ENCODE measurements at places on chromosomes 7 and 10.

DNA sequence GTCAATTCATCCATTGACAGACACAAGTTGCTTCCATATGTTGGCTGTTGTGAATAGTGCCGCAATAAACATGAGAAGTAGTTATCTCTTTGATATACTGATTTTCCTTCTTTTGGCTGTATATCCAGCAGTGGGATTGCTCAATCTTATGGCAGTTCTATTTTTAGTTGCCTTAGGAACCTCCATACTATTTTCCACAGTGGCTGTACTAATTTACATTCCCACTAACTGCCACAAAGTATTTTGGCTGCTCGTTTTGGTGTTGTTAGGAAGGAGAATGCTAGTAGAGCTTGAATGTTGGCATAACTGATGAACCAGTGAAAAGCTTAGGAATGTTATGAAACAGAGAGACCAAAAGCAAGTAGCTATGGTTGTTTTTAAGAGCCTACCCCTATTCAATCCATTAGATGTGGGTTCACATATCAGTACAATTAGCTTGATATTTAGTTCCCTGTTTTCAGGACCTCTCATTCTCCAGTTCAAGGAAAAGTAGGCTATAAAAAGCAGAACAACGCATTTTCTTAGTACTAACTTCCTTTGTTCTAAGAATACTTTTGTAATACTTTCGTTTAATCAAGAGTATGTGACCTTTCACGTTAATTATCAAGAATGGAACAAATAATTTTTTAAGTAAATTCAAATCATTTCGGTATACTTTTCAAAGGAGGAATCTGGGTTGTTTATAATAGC, 100.3 kb downstream of the FAS start:
- DNase-seq = no peak

DNA sequence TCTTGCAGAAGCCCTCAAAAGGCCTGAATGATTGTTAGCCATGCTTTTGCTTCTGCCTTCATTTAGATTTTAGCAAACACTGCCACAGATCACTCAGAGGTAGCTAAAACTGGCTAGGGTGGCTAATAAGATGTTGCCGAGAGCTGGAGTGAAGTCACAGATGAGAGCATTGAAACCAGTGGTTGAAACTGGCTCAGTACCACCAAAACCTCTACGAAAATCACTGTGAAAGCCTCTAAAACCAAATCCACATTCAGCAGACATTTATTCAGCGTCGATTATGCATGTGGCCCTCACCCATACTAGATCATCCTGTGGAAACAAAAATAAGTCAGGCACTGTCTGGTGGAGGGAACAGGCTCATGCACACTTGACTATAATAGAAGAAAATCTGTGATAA, 50.8 kb downstream of the PIK3CG start:
- DNase-seq = peak; percentile 3

DNA sequence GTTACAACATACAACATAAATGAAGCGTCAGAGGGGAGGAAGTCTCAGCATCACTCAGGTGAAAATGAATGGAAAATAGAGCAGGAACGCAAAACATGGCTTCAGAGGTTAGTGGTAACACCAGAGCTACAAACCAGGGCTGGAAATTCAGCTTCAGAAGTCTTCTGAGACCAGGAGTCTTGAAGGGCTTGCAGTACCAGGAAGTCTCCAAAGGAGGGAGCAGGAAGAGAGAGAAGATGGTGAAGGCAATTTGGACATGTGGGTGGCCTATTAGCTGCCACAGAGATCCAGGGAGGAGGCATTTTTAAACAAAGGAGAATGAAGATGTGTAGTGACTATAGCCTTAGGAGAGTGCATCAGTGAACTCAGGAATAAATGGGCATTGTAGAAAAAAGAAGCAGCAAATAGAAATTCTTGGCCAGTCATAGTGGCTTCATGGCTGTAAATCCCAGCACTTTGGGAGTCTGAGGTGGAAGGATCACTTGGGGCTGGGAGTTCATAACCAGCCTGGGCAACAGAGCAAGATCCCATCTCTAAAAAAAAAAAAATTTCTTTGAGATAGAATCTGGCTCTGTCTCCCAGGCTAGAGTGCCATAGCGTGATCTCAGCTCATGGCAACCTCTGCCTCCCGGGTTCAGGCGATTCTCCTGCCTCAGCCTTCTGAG, 9.3 kb upstream of the TET1 start:
- peak; percentile 43 for DNase-seq

DNA sequence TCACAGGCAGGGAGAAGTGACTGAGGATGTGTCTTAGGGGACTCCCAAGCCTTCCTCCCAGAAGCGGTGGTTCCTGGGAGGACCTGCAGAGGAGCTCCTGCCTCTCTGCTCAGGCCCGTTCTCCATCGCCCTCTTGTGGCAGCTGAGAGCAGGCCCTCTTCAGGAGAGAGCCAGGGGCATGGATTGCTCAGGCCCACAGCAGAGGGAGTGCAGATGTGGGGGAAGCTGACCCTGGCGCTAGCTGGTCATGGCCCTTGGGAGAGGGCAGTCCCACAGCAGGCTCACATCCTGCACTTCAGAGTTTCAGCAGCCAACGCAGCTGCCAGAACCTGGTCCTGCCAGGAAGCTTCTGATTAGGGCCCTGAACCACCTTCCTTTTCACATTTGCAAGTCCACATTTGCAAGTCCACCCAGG, 94.8 kb upstream of the TARP start:
- peak; percentile 87 for DNase-seq

DNA sequence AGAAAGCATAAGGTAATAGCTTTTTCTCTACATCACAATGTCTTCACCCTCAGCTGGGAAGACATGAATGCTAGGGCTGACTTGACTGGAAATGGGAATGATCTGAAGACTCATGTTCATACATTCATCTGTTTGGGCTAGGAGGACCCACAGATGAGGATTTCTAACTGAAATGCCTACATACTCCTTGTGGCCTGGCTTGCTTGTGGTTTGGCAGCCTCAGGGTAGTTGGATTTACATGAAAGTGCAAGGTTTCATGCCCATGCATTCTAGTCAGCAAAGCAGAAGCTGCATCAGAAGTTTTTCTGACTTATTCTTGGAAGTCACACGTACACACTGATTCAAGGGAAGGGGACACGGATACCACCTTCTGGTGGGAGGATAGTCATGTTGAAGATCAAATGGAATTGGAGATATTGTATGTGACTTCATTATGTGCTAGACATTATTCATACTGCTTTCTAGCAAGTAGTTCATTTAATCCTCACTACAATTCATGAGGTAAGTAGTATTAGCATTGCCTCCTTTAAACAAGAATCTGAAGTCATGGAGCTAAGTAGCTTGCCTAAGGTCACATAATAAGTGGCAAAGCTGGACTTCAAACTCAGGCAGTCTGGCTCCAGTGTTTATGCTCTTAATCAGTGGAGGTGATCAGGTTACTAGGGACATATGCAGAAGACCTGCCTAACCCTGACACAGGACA, 957.0 kb downstream of the LRMDA start:
- no peak for DNase-seq

DNA sequence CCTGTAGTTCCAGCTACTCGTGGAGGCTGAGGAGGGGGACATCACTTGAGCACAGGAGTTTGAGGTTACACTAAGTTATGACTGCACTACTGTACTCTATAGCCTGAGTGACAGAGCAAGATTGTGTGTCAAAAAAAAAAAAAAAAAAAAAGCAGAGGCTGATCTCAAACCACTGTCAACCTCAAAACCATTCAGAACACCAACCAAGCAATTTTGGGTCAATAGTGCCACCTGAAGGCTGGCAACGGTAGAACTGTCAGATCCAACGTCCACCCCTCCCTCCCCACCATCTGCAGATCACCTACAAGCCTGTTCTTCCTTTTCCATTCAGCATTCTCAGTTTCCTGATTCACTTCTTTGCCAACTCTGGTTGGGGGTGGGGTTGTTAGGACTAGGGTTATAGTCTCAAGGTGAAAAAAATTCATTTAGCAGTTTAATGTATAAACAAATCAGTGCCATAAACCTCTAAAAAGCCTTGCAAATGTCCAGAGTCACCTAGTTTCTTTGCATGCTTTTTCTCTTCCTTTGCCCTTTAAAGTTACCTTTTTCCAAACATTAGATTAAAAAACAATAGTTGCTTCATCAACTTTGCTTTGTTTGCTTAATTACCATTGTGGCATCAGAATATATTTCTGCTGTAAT, 2.6 kb downstream of the MRPS33 start:
- peak; percentile 79 for DNase-seq

GRCh38 chr7:136947347-136947746, 78.9 kb downstream of the CHRM2 start:
- DNase-seq = no peak

DNA sequence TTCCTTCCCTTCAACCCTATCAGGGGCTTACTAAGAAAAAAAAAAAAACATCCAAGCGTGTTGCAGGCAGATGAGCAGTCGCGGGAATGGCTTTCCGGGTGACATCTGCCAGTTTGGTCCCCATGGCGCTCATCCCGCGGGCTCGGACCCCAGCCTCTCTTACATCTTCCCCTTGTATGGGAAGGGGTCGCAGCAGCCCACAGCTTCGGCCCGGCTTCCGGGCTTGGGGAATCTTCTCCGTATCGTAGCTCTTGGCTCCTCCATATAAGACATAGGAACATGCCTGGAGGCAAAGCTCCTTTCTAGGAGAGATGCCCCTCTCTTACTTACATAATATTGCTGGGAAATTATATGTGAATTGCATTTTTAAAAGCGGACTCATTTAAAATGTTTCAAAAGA, 99.5 kb downstream of the CUX1 start:
- no peak for DNase-seq

DNA sequence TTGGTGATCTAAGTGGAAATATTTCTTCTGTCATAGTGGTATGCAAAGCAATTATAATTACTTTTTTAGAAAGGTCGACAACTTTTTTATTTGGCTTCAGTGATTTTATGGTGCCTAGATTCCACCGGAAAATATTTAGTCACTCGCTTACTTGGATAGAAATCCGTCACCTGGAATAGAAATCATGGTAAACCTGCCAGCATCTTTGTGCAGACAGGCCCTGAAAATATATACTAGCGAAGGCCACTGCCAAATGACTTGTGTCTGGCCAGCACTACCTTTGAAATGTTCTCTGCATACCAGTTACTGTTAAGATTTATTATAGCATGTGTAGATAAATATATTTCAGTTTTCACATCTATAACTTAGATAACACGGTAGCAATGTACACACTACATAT, 226.4 kb downstream of the AGMO start:
- no peak for DNase-seq

DNA sequence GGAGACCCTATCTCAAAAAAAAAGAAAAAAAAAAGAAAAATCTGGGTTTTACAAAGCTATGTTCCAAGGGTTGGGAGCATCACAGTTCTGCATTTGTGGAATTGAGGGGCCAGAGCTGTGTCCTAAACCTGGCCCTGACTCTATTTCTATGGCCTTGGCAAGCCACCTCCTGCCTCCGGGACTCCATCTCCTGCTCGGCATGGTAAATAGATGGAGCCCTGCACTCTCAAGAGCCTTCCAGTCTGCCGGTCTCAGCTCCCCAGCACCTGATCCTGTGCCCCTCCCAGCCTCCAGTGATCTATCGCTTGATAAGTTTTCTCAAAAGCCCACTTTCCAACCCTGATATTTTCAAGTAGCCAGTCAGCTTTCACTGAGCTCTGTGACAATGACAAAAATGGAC, 43.0 kb downstream of the KCNH2 start:
- DNase-seq = no peak

DNA sequence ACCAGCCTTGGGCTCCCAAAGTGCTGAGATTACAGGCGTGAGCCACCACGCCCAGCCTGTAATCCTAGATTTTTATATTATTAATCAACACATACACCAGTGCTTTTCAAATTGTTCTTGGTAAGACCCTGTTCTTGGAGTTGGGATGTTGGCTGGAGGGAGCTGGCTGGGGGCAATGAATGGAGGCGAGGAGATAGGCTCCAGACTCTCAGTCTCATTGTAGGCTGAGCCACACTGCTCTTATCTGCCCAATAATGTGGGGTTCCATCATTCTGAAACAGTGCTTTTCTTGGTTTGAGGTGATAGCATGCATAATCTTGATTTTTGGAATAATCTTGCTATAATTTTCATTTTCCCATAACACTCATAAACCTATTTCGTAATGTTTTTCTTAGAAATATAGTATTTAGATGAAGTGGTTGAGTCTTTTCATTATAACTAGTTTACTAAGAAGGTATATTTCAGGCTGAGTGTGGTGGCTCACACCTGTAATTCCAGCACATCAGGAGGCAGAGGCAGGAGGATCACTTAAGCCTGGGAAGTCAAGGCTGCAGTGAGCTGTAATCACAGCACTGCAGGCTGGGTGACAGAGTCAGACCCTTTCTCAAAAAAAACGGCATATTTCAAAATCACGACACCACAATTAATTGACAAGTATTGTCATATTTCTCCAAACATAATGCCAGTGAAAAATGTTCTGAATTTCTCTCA, 65.1 kb upstream of the LYZL2 start:
- DNase-seq = peak; percentile 35

GRCh38 chr10:27834476-27834875, 88.9 kb upstream of the MKX start:
- no peak for DNase-seq

GRCh38 chr7:95397381-95397780, 1.2 kb upstream of the PON3 start:
- DNase-seq = no peak

- DNase-seq = no peak
Observed at GRCh38 chr7:115145512-115145911, 223.6 kb downstream of the MDFIC start.

DNA sequence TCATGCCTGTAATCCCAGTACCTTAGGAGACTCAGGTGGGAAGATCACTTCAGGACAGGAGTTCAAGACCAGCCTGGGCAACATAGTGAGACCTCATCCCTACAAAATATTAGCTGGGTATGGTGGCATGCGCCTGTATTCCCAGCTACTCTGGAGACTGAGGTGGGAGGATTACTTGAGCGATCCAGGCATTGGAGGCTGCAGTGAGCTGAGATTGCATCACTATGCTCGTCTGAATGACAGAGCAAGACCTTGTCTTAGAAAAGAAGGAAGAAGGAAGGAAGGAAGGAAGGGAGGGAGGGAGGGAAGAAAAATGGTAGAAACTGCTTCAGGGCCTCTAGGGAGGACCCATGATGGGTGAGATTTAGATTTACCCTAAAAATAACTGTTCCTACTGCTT, 112.3 kb downstream of the SPDYE5 start:
- no peak for DNase-seq

GRCh38 chr10:116429288-116429977, 1.8 kb downstream of the PNLIPRP3 start:
- no peak for DNase-seq

DNA sequence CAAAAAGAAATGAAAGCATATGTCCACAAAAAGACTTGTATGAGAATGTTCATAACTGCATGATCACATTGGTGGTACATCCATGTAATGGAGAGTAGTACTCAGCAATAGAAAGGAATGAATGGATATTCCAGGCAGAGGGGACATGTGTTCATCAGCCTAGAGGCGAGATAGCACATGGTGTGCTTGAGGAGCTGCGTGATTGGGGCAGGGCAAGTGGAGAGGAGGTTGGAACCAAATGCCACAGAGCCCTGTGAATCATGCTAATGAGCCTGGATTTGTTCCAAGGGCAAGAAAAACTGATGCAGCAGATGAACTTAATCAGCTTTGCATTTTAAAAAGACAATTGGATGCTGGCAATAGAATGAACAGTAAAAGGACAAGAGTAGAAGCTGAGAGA, 73.3 kb downstream of the C10orf90 start:
- DNase-seq = no peak

GRCh38 chr7:143131781-143132180, at the start of gene PIP:
Gene PIP (plus strand): TSS chr7:143132077. CDS start chr7:143132117, 40 bp downstream.
- DNase-seq = no peak

- DNase-seq = no peak
Observed at GRCh38 chr10:132492323-132493025, 45.1 kb upstream of the INPP5A start.

Measured in stimulated activated CD4-positive, alpha-beta T cell treated with anti-CD3 and anti-CD28 coated beads, Interleukin-15, amount 100 ng/mL, for 24 hours (primary cell).